ENCODE measurements at places on chromosomes 6 and 20. TPM values are rescaled to one million over a fixed set of nuclear protein-coding genes. Genes with fewer than 3 reads are reported as not detected.

The SSTR4 gene
- not detected for total RNA-seq

The BMP5 gene
- 0.13 TPM for total RNA-seq

The HDGFL1 gene
- not detected for total RNA-seq

The CALHM4 gene
- not detected for total RNA-seq

The OR12D3 gene
- total RNA-seq = not detected

The C6orf52 gene
- 0.65 TPM for total RNA-seq

The ZNF341 gene
- 1.4 TPM for total RNA-seq

The TRIM10 gene
- total RNA-seq = not detected

The ERVFRD-1 gene
- total RNA-seq = not detected

The SRF gene
- 11.9 TPM for total RNA-seq

The CFAP206 gene
- 1.2 TPM for total RNA-seq

The MAFB gene
- total RNA-seq = 32.9 TPM

The RRAGD gene
- 8.5 TPM for total RNA-seq

The RNF5 gene
- total RNA-seq = 23.9 TPM

The TREM2 gene
- not detected for total RNA-seq

The ZBTB12 gene
- total RNA-seq = 1.9 TPM

The SLC17A2 gene
- not detected for total RNA-seq

The THBD gene
- 1.6 TPM for total RNA-seq

The PPIL6 gene
- 6.2 TPM for total RNA-seq

The C6orf89 gene
- 90.9 TPM for total RNA-seq

The CLPSL2 gene
- total RNA-seq = not detected

The COX4I2 gene
- not detected for total RNA-seq

Data from articular chondrocyte of knee joint (primary cell).